ENCODE measurements at places on chromosomes 13 and 19.

- DNase-seq, result no peak
Observed at GRCh38 chr13:25827831-25828465, 223.9 kb downstream of the SHISA2 start.

- DNase-seq, result no peak
Observed at GRCh38 chr19:58354478-58355030, 1.3 kb upstream of the A1BG start.

DNA sequence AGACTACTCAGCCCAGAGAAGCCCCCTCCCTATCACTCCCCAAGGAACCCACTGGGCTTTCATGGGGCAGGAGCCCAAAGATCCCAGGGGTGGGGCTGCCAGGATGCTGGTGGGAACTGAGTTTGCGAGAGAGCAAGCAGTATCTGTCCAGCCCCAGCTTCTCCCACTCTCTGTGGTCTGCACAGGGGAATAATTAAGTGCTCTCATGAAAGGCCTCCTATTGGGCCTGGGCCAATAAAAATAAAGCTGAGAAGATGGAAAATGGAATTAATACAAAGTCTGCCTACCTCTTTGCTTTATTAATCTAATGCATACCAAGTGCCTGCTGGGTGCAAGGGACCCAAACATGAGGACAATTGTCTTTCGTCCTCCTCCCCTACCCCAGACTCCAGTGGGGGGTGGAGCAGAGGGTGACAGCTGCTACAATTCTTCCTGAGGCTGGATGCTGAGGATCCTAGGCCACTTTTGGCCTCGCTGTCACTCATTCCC is 5.4 kb downstream of the DDX39A start:
- no peak for DNase-seq

DNA sequence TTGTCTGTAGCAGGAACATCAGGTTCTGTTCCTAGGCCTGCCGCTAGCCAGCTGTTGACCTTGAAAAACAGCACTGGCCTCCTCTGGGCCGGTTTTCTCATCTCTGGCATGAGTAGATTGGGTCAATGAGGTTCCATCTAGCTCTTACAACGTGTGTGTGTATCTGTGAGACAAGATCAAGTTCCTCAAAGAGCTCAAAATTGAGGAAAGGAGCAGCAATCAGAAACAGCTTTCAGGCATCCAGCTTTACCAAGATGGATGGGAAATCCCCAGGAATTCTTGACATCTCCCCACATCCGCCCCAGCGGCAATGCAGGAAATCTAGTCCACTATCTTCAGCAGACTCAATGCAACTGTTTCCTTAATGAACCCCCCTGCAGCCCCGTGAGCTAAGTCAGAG is 4.9 kb downstream of the FLT1 start:
- no peak for DNase-seq

DNA sequence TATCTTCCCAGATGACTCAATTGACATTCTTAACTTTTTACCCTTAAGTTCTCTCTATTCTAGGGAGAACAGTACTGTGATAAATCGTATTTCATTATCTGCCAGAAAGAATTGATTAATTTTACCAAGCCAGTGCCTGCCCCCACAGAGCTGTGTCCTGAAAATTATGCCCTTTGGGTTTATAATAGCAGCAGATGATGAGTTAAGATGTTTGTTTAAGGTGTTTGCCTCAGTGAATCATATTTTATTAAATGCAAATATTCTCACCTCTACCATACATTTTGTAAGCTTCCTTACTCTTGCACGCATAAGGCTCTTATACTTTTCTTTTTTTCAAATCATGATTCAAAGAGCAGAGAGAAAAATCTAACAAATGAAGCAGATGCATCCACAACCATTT is 318.6 kb downstream of the DCT start:
- no peak for DNase-seq

DNA sequence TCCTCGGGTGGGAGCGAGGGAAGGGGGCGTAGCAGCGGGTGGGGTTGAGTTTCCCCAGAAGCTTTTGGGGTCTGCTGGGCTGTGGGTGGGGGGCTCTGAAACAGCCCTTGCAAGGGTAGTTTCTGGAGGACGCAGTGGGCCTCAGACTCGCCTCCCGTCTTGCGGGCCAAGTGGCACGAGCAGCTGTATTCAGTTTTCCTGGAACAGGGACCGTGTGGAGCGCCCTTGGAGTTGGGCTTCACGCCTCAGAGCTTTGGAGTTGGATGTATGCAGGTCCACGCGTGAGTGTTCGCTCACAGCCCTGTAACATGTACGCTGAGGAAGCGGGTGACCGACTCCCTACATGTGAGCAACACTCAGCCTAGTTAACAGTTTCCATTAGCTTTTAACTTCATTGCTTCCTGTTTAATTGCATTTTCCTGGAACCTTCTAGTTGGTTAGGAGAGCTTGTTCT is 603 bp downstream of the TM9SF2 start:
- DNase-seq, result peak; percentile 14

DNA sequence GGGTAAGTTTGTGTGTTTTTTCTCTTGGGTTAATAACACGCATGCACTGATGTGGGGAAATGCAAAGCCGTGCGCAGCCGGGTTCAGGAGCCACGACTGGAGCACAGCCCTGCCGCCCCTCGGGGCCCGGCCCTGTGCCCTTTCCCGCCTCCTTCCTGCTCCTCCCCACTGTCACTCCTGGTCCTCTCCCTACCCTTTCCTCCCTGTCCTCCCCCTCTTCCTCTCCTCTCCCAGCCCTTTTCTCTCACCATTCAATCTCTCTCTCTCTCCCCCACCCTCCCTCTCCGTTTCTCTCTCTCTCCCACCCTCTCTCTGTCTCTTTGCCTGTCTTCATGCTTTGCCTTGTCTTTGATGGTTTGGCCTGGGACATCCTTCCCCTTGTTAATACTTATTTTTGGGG is 27.2 kb downstream of the PLEKHJ1 start:
- DNase-seq, result no peak

DNA sequence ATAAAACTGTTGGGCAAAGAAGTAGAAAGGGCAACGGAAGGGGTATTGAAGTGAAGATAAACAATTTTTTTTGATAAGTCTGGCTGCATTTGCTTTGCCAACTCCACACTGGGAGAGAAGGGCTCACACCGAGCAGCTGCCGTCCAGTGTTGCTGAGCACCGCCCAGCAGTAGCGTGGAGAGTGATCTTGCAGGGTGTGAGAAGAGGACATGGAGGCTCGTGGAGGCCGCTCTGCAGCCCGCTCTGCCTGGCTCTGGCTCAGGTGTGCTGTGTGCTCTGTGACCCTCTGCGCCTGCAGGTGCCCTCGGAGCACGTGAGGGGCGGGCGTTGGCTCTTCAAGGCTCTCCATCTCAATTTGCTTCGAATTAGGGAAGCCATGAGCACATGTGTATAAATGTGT is 35.9 kb upstream of the TEX29 start:
- no peak for DNase-seq

DNA sequence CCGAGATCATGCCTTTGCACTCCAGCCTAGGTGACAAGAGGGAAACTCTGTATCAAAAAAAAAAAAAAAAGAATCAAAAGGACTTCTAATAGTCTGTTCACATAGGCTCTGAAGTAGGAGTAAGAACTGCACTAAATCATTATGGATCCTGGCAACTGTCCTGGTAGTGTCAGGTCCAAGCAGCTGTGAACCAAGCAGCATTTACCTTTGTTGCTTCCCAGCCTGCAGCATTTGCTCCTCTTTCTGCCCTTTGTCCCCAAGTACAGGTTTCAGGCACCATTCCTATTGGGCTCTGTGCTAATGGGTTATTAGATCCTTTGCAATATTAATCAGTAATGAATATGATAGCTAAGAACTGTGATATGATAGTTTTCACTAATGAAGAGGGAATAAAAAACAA is 77.4 kb upstream of the NBEA start:
- no peak for DNase-seq

- no peak for DNase-seq
Observed at GRCh38 chr13:31105020-31105795, 56.5 kb downstream of the HSPH1 start.

GRCh38 chr19:2271234-2272103 is 10.5 kb downstream of the PEAK3 start:
- DNase-seq, result peak; percentile 38

- DNase-seq, result no peak
Observed at GRCh38 chr13:106163426-106163825, 372.0 kb downstream of the EFNB2 start.

DNA sequence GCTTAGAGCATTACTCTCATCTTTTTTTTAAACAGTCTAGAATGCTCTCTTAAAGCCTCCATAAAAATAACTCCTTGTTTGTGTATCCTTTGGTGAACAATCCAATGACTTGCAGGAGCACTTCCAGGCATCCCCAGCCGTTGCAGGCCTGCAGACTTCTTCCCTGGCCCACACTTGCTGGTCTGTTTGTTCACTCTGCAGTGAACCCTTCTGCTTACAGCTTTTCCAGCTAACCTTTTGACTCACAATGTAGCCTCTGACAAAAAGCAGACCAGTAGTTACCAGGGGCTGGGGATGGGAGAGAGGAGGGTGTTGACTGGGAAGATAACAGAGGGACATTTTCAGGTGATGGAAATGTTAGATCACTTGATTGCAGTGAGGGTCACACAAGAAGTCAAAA is 9.1 kb downstream of the GPR42 start:
- DNase-seq, result no peak

GRCh38 chr19:10104665-10105508 is 1.3 kb upstream of the PPAN start:
- DNase-seq, result peak; percentile 80

DNA sequence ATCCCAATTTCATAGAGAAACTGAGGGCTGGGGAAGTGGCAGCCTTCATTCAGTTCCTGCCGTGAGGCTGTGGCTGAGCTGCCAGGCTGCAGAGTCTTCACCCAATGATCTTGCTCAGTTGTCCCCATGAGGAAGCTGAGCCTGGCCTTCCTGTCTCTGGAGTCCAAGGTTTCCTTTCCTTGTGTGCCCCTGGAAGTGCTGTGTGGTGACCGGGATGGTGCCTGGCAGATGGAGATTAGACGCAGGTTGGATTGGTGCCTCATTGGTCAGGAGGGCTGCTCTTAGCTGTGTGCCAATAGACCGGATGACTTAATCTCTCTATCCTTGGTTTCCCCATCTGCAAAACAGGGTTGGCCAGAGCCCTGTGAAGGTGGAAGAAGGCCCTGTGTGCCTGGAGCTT is 24.6 kb downstream of the DNM2 start:
- DNase-seq, result no peak

DNA sequence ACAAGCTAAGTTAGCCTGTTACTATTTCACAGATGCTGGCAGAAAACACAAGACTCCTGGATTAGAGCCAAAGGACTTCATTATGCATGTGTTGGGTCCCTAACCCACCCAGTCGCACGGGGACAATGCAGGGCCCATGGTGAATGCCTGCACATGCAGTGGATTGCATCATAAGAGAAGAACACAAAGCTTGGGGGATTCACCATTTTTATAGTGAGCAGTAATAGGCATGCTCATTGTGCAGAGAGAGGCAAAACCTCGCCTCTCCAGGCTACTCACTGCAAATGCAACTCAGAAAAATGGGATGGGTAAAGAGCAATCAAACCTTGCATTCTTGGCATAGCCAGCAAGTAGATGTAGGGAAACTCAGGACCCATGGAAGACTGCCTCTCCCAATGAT is 115.8 kb downstream of the DIAPH3 start:
- no peak for DNase-seq

GRCh38 chr13:29497137-29497654 is 98.3 kb downstream of the SLC7A1 start:
- no peak for DNase-seq

DNA sequence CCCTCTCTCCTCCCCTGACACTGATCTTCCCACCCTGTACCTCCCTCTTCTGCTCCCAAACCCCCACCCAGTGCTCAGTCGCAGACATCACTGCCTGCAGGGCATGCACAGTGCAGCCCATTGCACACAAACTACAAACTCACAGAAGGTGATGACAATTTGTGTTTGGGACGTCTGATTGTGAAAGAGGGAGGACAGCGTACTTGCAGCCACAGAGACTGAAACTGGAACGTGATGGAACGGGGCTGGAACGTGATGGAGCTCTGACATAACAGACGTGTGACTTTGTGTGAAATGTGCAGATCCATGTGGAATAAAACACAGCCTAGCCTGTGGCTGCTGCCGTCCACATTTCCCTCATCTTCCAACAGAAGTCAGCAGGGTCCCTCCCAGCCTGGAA is 57.3 kb upstream of the CEACAM8 start:
- DNase-seq, result no peak

DNA sequence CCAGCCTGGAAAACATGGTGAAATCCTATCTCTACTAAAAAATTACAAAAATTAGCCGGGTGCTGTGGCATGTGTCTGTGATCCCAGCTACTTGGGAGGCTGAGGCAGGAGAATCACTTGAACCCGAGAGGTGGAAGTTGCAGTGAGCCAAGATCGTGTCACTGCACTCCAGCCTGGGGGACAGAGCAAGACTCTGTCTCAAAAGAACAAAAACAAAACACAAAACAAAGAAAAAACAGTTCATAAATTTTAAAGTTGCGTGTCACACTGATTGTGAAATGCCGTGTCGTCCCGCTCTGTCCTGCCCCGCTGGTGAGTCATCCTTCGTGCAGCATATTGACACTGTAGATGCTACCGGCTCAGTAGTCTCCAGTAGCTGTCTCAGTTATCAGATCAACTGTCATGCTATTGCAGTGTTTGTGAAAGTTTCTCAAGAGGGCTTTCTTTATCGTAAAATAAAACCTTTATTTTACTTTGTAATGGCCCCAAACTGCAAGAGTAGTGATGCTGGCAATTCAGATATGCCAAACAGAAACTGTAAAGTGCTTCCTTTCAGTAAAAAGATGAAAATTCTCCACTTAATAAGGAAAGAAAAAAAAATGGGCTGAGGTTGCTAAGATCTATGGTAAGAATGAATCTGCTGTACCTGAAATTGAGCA is 36.4 kb upstream of the IGFL1 start:
- no peak for DNase-seq

- DNase-seq, result no peak
Observed at GRCh38 chr19:35601971-35602370, 10.6 kb upstream of the HAUS5 start.

Measured in CD8-positive, alpha-beta memory T cell (primary cell).